Activated gamma-delta T cell (primary cell): ENCODE measurements at places on chromosomes 3 and 15.

DNA sequence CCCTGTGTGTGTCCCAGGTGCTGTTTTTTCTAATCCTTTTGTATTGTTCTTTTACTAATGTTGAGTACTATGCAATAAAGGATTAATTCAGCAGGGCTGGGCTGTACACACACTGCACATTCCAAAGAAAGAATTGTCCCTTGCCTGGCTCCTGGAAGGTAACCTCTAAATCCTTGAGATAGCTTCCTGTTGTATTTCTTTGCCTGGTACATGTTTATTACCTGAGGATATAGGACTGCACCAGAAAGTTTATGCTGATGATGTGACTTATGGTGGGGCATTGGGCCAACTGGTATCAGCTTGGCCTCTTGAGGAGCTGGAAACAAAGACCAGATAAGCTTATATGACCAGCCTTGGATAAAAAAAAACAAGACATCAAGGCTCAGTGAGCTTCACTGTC lies 26.6 kb upstream of the FAN1 start:
- DNase-seq = no peak

DNA sequence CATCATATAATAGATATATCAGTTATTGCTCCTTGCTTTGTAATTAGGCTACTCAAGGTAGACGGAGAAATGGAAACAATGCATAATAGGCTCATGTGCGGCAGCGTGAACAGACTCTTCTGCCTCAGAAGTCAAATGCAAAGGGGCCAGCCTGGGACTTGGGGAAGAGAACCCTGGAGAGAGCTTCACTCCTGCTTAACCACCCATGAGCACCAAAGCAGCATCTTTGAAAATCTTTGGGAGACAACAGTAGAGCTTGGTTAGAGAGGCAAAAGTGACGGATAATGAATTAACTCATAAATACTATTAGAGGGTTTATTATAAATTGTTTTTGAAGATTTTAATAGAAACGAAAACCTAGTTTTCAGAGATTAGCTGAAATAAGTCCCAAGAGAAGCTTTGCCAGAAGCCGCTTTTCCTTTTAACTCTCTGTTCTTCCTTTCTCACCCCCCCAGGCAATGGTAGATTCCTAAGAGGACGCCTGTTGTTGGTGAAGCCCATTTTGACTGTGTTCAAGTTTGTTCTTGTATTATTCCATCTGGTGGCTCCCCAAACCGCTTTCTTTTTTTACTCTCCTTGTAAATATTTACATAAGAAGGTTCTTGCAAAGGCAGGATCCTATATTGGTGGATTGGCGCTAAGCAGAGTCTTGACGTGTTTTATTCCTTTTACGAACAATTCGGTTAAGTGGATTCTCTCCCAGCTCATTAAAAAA lies 196.0 kb upstream of the TPRG1 start:
- DNase-seq = no peak

- no peak for DNase-seq
Measured at GRCh38 chr3:53142986-53143385, 12.8 kb upstream of the RFT1 start.

DNA sequence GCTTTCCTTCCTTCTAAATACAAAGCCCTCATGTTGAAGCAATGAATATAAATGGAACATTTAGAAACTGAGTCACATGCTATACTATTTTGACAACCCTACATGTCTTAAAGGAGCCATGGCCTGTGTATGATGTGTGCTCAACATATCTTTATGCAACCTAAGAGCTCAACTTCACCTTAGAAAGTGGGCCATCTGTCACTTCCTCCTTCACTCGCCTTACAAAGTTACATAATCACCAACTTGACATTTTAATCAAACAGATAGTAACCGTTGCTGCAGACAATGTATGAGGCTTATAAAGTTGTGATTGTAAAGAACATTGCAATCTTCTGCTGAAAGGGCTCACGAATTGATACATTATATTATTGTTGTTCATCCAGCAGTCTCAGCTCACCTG lies 163.6 kb downstream of the SERPINI1 start:
- no peak for DNase-seq

GRCh38 chr15:48147358-48147757 lies 26.6 kb downstream of the SLC24A5 start:
- DNase-seq = no peak

DNA sequence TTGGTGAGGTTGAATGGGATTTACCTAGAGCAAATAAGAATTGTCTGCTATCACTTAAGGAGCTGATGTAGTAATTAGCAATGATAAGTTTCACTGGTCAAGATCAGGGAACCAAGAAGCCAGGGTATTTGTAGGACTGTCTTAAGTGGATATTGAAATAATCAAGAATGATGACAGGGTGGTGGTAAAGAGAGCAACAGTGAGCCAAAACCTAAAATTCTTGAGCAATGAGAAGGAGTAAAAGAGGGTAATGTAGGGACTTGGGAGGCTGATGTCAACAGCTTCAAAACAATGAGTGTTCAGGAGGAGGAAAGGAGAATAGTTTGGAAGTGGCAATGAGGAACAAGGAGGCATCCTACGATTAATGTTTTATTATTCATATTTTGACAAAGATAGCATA lies 31.5 kb upstream of the SLC2A2 start:
- DNase-seq = no peak

DNA sequence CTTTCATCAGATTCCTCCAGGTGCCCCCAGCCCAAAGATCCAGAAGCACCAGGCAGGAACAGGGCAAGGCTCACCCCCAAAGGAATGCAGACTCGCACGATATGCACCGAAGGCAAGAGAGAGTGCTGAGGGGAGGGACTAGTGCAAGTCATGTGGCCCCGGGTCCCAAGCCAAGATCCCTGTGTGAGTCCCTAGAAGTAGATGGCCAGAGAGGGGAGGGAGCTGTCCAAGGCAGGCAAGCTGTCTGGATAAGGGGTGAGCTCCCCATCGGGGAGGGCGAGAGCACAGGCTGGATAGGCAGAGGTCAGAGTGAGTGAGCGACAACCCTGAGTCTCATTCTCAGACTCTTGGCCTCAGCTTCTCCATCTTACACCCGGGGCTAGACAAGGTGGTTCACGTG lies 171.5 kb upstream of the LINGO1 start:
- no peak for DNase-seq

- no peak for DNase-seq
Measured at GRCh38 chr15:60589253-60589652, 110.3 kb upstream of the ICE2 start.

DNA sequence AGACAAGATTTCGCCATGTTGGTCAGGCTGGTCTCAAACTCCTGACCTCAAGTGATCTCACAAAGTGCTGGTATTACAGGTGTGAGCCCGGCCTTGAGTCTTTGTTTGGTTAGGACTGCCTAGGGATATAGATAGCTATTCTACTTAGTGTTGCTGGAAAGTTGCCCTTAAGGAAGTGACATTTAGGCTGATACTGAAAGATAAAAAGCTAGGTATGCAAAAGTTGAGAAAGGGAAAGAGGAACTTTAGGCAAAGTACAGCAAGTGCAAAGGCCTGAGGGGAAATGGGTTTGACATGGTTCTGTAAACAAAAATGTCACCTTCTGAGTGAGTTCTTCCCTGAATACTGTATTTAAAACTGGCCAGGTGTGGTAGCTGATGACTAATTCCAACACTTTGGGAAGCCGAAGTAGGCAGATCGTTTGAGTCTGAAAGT lies 111.5 kb downstream of the ZNF609 start:
- DNase-seq = no peak

DNA sequence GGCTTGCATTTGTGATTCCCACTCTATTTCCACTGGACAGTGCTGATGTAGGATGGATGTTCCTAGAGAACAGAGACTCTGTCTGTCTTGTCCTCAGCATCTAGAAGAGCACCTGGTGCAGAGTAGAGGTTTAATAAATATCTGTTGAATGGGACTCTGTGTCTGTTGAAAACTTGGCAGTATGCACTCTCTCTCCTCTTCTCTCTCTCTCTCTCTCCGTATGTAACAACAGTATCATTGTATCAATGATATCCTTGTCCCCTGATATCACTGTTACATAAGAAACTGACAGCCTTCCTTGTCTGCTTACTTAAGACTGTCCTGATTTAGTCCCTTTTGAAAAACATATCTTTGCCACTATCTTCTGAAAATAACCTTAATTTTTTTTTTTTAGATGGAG lies 24.3 kb upstream of the MGLL start:
- no peak for DNase-seq

- no peak for DNase-seq
Measured at GRCh38 chr15:93250950-93251349, 161.9 kb upstream of the RGMA start.

GRCh38 chr15:89332446-89332845 lies 2.2 kb downstream of the POLG start:
- no peak for DNase-seq

GRCh38 chr3:175941352-175941751 lies 1082.2 kb downstream of the NAALADL2 start:
- DNase-seq = no peak

DNA sequence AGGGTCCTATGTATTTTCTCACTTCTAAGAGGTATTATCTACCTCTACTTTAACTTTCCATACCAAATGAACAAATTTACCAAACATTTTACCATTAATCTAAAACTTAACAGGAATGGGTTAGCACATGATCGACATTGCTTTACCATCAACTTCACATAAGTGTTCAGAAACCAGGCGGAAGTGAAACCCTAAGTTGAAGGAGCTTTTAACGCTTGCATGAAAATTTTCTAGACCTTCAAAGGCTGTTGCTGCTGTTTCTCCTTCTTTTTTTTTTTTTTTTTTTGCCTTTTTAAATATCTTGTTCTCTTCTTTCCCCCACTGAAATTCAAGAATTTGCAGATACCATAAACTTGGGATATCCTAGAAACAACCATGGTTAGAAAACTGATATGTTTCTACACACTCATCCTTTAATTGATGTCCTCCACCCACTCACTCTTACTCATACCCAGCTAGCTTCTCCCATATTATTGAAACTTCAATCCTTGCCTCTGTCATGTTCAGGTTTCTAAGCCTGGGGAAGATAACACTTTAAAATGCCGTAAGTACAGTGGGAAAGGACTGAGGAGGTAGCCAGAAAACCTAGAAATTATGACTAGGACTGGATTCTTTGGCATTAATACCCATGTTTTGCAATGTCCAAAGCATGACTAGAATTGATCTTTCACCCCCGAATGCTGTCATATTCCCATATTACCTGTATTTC lies 24.7 kb downstream of the MYO5A start:
- no peak for DNase-seq

GRCh38 chr3:177262396-177262795 lies 65.1 kb upstream of the TBL1XR1 start:
- no peak for DNase-seq

- DNase-seq = no peak
Measured at GRCh38 chr15:71592203-71592602, 218.2 kb upstream of the NR2E3 start.

GRCh38 chr15:83287541-83288027 lies 3.1 kb upstream of the BNC1 start:
- DNase-seq = no peak

DNA sequence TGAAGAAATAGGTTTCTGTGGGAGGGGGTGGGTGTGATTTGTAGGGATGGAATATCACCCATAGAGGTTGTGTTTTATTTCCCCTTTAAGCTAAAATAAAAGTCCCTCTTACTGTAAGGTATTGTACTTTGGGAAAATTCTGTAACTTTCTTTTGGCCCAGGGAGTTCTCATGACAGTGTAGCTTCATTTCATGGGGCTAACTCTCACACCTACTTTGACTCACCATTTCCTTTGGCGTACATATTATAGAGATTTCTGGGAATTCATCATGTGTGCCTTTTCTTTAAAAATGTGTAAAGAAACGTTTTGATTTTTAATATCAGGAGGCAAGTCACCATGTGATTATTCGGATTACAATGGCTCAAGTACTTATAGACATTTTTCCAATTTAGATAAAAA lies 477.7 kb upstream of the CFAP20DC start:
- no peak for DNase-seq

GRCh38 chr3:100590114-100590839 lies 19.1 kb upstream of the ADGRG7 start:
- no peak for DNase-seq

DNA sequence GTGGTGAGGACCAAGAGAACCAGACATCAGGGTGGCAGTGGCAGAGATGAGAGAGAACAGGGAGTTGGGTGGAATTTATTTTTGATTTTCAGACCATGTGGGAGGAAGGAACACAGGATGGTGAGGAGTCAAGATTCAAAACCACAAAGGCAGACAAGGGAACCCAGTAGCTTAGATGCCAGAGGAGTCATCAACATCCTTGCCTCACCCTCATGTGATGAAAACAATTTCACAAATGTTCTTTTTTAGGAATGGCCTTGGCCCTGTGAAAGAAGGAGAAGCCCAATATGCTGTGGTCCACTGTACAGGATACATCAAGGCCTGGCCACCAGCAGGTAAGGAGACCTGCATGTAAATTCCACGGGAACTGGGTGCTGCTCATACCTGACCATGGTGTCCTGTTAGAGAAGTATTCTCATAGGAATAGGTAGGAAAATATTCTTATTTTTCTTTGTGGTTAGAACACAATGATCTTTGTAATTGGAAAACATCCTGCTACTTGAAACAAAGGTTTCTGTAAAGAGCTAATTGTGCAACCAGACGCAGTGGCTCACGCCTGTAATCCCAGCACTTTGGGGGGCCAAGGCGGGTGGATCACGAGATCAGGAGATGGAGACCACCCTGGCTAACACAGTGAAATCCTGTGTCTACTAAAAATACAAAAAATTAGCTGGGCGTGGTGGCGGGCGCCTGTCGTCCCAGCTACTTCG lies 110.0 kb downstream of the ARNT2 start:
- no peak for DNase-seq

GRCh38 chr3:191356631-191357439 lies 26.5 kb upstream of the UTS2B start:
- DNase-seq = no peak

- DNase-seq = no peak
Measured at GRCh38 chr3:184399410-184399809, 19.6 kb downstream of the CHRD start.

DNA sequence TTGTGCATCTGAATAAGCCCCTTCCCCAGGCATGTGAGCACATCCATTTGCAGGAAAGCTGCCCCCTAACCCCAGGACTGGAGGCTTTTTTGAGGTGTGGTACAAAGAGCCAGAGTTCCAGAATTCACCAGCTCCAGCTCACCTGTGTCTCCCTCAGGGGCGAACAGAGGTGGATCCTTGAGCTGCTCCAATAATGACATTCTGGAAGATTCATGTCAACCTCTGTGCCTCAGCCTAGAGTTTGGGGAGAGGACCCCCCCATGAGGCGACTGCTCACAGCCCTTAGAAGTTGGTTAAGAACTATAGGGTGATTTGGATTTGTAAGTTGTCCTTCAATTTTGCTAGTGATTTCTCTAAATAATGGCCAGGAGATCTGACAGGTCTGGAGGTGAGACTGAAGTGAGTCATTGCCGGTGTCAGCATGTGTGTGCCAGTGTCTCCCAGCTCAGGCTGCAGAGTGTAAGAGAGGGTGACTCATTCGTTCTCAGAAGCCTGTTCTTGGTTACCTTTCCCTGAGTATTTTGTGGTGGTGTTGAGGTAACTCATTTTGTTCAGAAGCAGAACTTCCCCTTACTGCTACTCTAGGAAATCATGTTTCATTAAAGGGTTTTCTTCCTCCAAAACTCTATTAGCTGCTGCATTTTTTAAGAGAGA lies 136.9 kb upstream of the TOPAZ1 start:
- no peak for DNase-seq

GRCh38 chr3:50577348-50577747 lies 8.0 kb downstream of the HEMK1 start:
- DNase-seq = no peak

GRCh38 chr3:98003306-98003969 lies 31.2 kb upstream of the RIOX2 start:
- no peak for DNase-seq

GRCh38 chr3:61218504-61218903 lies 32.7 kb downstream of the FHIT start:
- no peak for DNase-seq

GRCh38 chr3:182092662-182093262 lies 381.0 kb downstream of the SOX2 start:
- DNase-seq = no peak

- DNase-seq = no peak
Measured at GRCh38 chr3:12194209-12194608, 35.5 kb upstream of the TIMP4 start.
